ENCODE measurements at places on chromosomes 13 and 19.

DNA sequence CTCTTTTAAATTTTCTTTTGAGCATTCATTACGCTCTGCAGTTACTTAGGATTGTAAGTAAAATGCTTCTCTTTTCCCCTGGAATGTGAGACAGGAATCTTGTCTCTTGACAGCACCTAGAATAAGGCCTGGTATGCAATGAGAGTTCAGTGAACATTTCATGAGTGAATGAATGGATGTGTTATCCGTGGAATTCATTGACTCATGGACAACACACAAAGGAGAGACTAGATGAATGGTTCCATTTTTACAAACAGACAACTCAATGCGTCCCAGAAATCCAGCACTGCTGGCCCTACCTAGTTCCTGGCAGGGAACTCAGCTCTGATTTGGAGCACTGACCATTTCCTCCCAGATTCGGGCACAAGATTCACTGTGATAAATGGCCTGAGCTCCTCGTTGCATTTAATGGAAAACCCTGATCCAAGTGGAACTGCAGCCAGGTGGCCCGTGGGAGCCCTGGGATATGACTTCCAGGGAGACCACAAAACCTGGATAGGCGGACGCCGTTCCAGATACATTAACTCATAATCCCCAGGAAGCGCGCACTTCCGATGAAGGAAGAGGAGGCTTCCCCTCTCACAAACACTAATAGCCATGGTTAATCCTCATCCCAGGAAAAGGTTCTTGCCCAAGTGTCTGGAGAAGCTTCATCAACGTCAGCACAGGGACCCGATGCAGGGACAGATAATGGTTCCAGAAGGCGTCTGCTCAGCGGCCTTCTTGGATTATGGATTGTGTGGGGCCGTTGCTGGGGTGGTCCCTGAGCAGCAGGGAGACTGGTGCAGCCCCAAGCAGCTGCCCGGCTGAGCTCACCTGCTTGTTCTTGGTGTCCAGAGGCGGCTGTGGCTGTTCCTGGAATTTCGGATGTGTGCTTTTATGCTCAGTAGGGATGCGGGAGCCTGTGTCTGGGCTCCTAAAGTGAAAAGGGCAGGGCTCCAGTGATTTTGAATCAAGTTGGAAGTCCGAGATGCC, 211.1 kb upstream of the TSHZ3 start:
- no peak for DNase-seq

GRCh38 chr13:111657013-111657412, 336.6 kb downstream of the TEX29 start:
- DNase-seq, result no peak

DNA sequence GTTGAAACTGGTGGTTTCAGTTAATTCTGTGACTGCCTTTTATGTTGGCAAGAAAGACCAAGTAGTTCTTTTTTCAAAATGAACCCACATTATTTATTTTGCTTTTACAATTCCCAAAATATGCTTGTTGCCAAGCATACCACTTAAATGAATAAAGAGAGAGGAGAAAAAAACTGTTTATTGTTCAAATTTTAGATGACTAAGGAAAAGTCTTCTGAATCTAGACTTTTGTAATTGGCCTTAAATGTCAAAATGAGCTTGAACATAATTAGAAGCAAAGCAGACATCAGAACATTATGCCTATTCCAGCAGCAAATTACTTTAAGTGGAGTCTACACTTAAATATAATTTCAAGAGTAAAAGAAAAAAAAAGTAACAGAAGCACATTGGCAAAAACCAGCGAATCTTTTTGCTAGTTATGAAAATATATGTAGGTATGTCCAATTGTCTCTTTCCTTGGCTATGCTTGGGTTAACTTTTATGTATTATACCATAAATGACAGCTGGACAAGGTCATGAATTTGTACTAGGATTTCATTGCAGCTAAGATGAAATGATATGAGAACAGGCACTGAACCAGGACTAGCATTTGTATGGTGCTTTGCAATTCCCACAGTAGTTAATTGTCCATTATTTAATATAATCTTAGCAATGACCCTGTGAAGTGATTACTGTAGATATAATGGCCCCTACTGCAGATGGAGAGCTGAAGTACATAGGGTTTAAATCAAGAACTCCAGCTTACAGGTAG, 211.9 kb downstream of the NALCN start:
- no peak for DNase-seq

DNA sequence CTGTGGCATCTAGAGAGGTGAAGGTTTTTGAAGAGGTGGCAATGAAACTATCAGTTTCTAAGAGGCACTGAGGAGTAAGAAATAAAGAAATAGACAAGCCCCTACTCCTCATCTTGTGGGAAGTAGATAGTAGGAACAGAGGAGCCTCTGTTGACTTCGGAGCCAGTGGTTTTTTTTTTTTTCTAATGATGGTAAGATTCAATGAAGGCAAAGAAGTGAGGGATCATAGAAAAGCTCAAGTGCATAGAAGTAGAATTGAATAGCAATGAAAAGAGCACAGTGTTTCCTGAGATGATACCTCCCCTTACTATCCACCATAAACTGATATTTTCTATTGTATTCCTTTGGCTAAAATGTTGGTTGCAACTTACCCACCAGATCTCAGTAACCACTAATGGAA, 46.3 kb downstream of the FREM2 start:
- DNase-seq, result no peak

GRCh38 chr13:72692884-72693514, 34.4 kb downstream of the MZT1 start:
- DNase-seq, result no peak

- no peak for DNase-seq
These were observed 254.6 kb downstream of the DCLK1 start for GRCh38 chr13:35876601-35877000.

DNA sequence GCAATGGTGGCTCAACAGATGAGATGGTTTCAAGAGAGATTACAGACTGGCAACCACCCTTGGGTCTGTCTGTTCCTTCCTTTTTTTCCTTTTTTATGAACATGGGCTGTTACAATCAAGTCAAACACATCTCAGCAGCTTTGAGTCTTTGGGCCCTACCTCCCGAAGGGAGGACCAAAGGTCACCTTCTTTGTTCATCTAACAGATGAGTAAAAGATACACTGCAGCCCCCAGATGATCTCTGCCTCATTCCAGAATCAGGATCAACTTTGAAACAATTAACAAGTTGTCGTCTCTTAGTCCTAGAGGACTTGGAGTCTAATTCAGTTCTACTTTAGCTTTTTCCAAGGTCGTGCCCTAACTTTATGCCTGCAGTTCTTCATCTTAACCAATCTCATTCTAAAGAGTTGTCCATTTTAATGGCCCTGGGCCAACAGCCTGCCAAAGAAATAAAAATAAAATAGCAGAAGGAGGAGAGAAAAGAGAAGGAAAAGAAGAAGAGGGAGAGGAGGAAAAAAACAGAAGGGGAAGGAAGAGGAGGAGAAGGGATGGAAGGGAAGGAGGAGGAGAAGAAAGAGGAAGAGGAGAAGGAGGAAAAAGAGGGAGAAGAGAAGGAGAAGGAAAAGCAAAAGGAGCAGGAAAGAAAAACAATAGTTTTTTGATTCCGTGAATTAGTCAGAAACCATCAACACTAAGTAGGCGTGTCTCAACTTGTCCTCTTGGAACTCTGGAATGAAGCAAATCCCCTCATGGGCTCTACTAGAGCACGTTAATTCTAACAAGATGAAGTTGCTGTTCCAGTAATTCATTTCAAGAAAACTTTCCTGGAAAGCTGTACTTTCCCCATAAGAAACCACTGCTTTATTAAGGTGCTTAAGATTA, 281.2 kb downstream of the FOXO1 start:
- DNase-seq, result no peak

- DNase-seq, result peak; percentile 87
These were observed 15.0 kb upstream of the NANOS3 start for GRCh38 chr19:13861714-13862531.

DNA sequence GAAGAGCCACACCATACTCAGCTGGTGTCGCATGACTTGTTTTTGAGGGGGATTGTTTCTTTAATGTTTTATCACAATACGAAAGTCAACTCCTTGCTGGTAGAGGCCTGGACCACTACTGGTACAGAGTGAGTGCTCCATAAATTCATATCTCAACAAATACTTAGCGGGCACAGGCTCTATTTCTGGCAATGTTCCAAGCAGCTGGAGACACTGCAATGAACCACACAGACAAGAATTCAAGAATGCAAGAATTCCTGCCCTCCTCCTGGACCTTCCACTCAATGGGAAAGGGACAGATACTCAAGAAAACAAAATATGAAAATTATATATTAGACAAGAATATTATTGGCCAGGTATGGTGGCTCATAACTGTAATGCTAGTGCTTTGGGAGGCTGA, 5.1 kb upstream of the FXYD5 start:
- no peak for DNase-seq

DNA sequence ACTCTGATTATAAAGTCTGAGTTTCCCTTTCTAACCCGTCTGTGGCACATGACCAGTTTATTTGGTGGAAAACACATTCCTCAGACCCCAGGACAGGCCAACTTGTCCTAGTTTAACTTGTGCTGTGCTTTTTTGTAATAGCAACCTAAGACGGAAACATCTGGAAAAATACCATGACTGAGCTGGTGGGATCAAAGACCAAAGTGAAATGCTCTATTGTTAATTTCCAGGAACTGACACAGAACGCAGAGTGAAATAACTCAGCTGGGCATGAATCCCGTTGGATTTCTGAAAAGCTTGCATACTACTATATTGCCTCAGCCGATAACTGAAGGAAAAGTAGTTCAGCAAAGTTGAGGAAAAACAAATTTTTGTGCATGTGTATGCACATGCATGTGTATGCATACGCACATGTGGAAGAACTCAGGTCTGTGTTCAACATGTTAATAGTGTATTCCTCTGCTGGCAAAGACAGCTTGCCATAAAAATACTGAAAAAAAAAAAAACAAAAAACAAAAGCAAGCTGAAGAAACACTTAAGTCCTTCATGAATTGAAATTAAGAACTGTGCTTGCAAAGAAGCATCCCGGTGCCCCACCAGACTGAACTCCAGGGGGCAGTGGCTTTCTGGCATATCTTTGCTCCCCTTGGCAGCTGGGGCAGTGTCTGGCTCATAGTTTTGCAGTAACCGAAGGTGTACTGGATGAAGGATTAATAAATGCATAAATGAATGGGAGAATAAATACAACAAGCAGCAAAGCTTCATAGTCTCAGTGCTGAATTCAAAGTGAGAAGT, 187.8 kb downstream of the LHFPL6 start:
- no peak for DNase-seq

- DNase-seq, result no peak
These were observed 512.8 kb upstream of the MIR17HG start for GRCh38 chr13:90834700-90835099.

- no peak for DNase-seq
These were observed 12.6 kb upstream of the ERFL start for GRCh38 chr19:41940731-41941409.

DNA sequence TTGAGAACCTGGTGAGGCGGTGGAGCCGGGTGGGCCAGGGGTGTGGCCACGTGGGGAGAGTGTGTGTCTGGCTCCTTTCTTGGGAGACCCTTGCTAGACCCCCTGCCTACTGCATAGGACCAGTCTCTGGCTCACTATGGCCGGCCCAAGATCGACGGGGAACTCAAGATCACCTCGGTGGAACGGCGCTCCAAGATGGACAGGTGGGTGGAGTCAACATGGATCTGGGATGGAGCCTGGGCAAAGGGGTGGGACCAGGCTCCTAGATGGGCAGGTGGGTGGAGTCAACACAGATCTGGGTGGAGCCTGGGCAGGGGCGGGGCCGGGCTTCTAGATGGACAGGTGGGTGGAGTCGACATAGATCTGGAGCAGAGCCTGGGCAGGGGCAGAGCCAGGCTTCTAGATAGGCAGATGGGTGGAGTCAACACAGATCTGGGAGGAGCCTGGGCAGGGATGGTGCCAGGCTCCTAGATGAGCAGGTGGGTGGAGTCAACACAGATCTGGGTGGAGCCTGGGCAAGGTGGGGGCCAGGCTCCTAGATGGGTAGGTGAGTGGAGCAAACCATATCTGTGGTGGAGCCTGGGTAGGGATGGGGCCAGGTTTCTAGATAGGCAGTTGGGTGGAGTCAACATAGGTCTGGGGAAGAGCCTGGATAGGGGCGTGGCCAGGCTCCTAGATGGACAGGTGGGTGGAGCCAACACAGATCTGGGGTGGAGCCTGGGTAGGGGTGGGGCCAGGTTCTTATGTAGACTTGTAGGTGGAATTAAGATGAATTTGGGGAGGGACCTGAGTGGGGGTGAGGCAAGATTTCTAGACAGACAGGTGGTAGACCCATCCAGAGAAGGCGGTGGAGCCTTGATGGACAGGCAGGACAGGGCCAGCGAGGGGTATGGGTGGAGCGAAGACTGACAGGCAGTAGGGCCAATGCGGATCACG, 56.5 kb downstream of the VAV1 start:
- DNase-seq, result peak; percentile 20

GRCh38 chr13:59342400-59342799, 821.3 kb downstream of the DIAPH3 start:
- DNase-seq, result no peak

- DNase-seq, result no peak
These were observed 210.8 kb upstream of the UBL3 start for GRCh38 chr13:30061217-30061616.

GRCh38 chr13:99277629-99278028, 19.4 kb upstream of the GPR18 start:
- no peak for DNase-seq

GRCh38 chr19:56718231-56718630, 46.7 kb upstream of the ZNF835 start:
- DNase-seq, result no peak

- no peak for DNase-seq
These were observed 676 bp upstream of the ZNF574 start for GRCh38 chr19:42075364-42075615.

GRCh38 chr13:36395280-36395679, 37.0 kb upstream of the CCNA1 start:
- no peak for DNase-seq
